ENCODE measurements at places on chromosomes 1 and 21.

DNA sequence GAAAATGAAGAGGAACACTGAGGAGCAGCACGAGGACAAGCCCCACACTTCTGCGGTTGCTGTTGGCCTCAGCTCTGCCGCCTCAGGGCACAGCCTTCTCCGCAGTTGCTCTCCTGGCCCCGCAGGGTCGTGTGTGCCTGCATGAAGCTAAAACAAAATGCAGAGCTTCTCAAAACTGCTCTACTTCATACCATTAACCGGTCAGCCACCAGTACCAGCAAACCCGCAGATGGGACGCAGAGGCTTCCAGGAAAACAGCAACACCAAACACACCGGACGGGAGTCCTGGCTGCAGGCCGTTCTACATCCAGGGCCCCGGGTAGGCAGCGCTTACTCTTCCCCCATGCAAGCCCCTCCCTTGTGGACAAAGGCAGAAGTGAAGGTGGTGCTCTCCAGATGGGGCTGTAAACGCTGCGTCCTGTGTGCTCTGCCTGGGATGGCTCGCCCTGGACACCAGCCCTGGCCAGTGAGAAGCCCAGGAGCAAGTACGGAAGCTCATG is 7.1 kb upstream of the C1orf159 start:
- DNase-seq = no peak
- peaks cover 26% of the 10 kb centered on the region for H3K4me1 ChIP-seq
- H3K27ac ChIP-seq = peak overlapping the region; percentile 37
- peaks cover 8% of the 10 kb centered on the region for H3K27me3 ChIP-seq
- no peaks in the 10 kb centered on the region for H3K36me3 ChIP-seq

DNA sequence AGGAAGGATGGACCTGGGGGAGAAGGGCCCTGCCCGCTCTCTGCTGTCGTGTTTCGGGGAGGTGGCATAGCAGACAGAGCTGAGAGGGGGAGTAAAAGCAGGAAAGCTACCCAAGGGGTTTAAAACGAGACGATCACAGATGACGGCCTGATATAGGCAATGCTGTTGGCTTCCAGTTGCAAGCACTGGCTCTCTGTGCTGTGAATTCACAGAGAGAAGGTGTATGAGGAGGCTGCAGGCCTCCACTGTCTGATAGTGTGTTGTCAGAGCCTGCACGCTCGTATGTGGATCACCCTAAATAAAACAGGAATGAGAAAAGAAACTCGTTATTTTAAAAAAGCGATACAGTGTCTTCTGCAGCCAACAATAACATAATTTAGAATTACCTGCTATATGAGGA is 57.4 kb downstream of the LGR6 start:
- no peak for DNase-seq
- no peak overlapping the region for H3K4me3 ChIP-seq
- peaks cover 4% of the 10 kb centered on the region for H3K4me1 ChIP-seq
- H3K27ac ChIP-seq = no peak overlapping the region
- no peaks in the 10 kb centered on the region for H3K36me3 ChIP-seq
- H3K27me3 ChIP-seq = peaks cover 39% of the 10 kb centered on the region

DNA sequence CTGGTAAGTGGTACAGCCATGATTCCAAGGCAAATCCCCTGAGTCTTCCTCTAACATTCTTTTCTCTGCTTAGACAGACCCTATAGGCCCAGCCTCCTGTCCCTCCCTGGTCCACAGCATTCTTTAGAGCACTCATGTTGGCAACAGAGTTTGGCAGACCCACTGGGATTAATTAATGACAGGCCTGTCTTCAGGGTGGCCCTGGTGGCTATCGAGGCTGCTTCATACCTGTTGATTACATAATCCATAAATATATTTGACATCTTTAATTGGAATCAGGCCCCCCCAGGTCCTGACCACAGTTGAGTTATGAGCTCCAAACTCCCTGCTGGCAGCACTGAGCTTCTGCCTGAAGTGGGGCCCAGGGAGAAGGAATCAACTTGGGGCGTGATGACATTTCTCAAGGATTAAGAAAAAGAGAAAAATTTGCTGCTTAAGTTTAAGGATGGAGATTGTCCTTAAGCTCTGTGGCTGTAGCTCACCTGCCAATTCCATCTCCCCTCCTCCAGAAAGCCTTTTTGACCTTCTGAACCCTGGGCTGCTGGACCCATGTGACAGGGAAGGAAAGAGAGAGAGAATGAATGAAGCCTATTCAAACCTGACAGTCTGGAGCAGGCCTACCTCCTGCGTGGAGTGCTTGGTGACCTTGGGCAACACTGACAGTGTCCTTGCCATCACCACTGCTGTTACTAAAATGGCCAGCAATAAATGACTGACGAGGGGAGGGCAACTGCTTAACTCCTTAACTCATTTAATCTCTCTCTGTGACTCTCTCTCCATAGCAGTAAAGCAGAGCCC is 156.6 kb downstream of the TRABD2B start:
- H3K4me1 ChIP-seq = no peaks in the 10 kb centered on the region
- DNase-seq = no peak
- H3K36me3 ChIP-seq = no peaks in the 10 kb centered on the region
- H3K4me3 ChIP-seq = no peak overlapping the region
- no peak overlapping the region for H3K27ac ChIP-seq

DNA sequence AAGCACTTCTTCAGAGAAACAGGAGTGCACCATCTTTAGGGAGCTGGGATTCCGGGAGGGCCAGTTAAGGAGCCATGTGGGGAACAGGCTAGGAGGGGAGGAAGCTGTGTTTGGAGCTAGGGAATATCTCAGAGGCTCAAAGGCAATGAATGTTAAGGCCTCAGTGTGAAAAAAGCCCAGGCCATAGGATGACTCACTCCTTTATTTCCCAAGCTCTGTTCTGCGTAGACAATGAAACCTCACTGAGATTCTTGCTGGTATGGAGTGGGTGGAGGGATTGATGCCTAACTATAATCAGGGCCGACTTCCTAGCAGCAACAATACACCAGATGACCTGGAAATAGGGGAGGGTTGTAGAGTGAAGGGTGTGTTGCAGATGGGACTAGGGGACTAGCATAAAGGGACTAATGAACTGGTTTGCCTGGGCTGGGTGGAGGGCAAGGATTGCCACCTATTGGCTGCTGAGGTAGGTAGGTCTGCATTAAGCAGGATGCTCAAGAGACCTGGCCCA is 2.1 kb downstream of the GNAT2 start:
- no peaks in the 10 kb centered on the region for H3K36me3 ChIP-seq
- DNase-seq = no peak
- H3K4me3 ChIP-seq = peak overlapping the region; percentile 44
- peak overlapping the region; percentile 37 for H3K27ac ChIP-seq
- peaks cover 47% of the 10 kb centered on the region for H3K4me1 ChIP-seq

- no peak for DNase-seq
- no peaks in the 10 kb centered on the region for H3K27me3 ChIP-seq
- H3K4me1 ChIP-seq = peaks cover 24% of the 10 kb centered on the region
- no peaks in the 10 kb centered on the region for H3K36me3 ChIP-seq
- peak overlapping the region; percentile 88 for H3K27ac ChIP-seq
Measured at GRCh38 chr1:203769505-203770343, 4.7 kb downstream of the LAX1 start.

GRCh38 chr1:44354268-44354839 is 703 bp downstream of the ERI3 start:
- peak; percentile 2 for DNase-seq
- no peaks in the 10 kb centered on the region for H3K36me3 ChIP-seq
- peak overlapping the region; percentile 87 for H3K4me3 ChIP-seq

GRCh38 chr21:38343691-38344090 is 86.9 kb downstream of the KCNJ15 start:
- no peaks in the 10 kb centered on the region for H3K27me3 ChIP-seq
- no peak overlapping the region for H3K4me3 ChIP-seq
- no peak for DNase-seq
- no peaks in the 10 kb centered on the region for H3K4me1 ChIP-seq

- DNase-seq = peak; percentile 46
- no peaks in the 10 kb centered on the region for H3K27me3 ChIP-seq
- H3K27ac ChIP-seq = peak overlapping the region; percentile 26
- no peaks in the 10 kb centered on the region for H3K36me3 ChIP-seq
- H3K4me1 ChIP-seq = peaks cover 26% of the 10 kb centered on the region
- H3K4me3 ChIP-seq = peak overlapping the region; percentile 88
Measured at GRCh38 chr21:45541221-45542039, 810 bp downstream of the SLC19A1 start.

DNA sequence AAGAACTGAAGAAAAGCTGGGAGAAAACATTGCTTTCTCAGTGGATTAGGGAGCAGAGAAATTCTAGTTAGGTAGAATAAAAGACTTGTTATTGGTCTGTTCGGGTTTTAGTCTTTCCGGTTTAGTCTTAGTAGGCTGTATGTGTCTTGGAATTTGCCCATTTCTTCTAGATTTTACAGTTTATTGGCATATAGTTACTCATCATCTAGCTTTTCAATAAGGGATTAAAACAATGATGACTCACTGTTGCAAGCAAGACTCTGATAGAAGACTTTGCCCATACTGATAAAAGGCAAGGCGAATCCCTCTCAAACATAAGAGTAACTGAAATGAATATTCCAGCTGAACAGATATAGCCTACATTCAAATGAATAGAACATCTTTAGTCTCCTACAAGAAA is 62.3 kb downstream of the GPR137B start:
- no peaks in the 10 kb centered on the region for H3K27me3 ChIP-seq
- H3K27ac ChIP-seq = no peak overlapping the region
- H3K4me3 ChIP-seq = no peak overlapping the region
- H3K36me3 ChIP-seq = peaks cover 35% of the 10 kb centered on the region

DNA sequence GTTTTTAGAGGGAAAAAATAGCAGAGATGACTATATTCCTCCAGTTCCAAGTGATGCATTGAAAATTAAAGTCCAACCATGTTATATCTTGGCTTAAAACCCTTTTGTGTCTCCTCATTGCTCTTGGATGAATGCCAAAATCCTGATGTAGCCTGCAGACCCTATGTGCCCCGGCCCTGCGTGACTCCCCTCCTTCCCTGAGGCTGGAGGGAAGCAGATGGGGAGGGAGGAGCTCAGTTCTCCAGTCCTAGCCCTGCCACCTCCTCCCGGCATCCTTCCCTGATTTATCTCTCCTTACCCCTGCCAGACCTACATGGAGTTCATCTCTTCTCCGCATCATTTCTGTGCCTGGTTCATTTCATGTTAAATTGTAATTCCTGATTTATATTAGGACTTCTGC is 397.4 kb downstream of the PTPRU start:
- no peak overlapping the region for H3K4me3 ChIP-seq
- no peak overlapping the region for H3K27ac ChIP-seq
- H3K4me1 ChIP-seq = no peaks in the 10 kb centered on the region
- peaks cover 10% of the 10 kb centered on the region for H3K27me3 ChIP-seq
- H3K36me3 ChIP-seq = no peaks in the 10 kb centered on the region

DNA sequence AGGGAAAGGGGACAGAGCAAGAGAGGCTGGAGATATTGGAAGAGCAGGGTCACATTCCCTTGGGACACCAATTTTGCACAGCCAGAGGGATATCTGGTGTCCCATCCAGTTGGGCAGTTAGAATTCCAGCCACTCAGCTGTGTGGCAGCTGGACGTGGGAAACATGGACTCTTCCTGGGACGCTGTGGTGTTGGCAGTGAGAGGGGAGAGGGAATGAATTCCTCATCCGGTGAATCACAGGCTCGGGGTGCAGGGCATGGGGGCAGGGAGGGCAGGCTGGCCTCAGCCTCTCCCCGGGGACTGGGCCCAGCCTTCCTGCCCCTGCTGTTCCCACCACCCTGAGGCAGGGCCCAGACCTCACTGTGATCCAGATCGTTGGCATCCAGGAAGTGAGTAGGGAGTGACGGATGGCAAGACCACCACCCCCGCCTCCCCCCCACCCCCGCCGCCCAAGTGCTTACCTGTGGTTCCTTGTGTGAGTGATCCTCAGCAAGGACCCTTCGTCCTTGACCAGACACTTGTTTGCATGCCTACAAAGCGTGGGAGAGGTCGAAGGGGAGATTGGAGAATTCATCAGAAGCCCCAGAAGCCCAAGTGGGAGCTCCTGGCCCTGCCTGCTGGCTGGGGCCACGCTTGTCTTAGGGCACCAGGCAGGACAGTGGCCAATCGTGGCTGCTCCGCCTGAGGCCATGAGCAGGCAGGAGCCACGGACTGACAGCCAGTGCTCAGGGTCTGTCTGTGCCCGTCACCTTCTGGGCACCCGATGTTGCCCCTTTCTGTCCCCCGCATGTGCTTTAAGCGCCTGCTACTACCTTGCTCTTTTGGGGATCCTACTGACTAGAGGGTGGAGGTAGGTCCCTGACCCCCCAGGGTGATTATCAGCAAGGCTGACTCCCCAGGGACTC is 8.7 kb downstream of the WNT3A start:
- peaks cover 24% of the 10 kb centered on the region for H3K27me3 ChIP-seq
- no peak overlapping the region for H3K27ac ChIP-seq
- H3K4me3 ChIP-seq = no peak overlapping the region
- DNase-seq = no peak
- H3K36me3 ChIP-seq = no peaks in the 10 kb centered on the region

DNA sequence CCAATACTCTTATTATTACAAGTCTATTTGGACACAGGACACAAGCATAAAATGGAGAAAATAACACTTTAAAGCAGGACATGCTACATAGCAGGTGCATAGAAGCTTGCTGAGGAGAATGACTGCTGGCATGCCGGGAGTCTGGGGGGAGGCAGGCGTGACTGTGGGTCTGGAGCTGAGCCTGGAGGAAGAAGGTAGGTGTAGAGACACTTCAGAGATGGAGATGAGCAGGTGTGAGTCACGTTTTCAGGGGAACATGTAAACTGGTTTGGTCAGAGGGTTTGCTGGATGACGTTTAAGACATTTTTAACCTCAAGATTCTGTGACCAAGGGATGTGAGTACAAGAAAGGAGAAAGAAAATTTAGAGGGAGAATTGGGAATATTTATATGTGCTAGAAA is 24.5 kb downstream of the OSCP1 start:
- H3K4me1 ChIP-seq = peaks cover 4% of the 10 kb centered on the region
- H3K27me3 ChIP-seq = no peaks in the 10 kb centered on the region
- no peak for DNase-seq
- H3K36me3 ChIP-seq = no peaks in the 10 kb centered on the region

DNA sequence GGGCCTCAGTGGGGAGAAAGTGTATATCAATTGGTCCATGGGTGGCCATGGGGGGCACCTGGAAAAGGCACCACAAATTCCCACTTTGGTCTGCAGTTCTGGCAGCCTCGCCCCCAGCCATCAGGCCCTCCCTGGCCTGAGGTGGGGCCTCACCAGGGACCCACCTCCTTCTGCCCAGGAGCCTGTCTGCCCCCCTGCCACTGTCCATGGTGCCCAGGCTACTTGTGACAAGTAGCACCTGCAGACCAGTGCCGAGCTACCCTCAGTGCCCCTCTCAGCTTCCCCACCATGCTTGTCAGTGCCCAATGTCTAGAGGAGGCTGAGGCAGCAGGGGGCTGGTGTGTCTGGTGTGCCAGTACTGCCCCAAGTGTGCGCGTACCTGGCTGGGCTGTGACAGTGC is 87.1 kb upstream of the PAXBP1 start:
- peaks cover 7% of the 10 kb centered on the region for H3K36me3 ChIP-seq
- no peaks in the 10 kb centered on the region for H3K4me1 ChIP-seq
- H3K27ac ChIP-seq = no peak overlapping the region
- no peak for DNase-seq
- H3K4me3 ChIP-seq = no peak overlapping the region

DNA sequence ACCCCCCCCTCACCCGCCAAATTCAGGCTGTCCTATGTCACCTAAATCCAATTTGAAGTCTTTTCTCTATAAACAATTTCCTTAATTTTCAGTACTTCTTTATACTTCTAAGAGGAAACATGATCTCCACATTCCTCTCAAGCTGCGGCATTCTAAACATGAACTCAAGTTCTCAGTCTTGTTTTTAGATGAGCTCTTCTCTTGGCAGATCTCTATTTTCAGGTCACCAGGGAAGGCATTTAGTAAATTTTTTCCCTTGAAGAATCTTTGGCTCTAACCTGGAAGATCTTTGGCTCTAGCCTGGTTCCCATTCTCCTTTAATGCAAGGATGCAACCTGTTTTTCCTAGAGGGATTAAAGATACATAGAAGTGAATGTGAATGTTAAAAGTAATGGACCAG is 193.4 kb downstream of the ATG4C start:
- no peaks in the 10 kb centered on the region for H3K36me3 ChIP-seq
- H3K4me3 ChIP-seq = no peak overlapping the region
- H3K27me3 ChIP-seq = peaks cover 17% of the 10 kb centered on the region
- H3K4me1 ChIP-seq = no peaks in the 10 kb centered on the region
- DNase-seq = no peak
- no peak overlapping the region for H3K27ac ChIP-seq
